Stimulated activated naive CD4-positive, alpha-beta T cell treated with Interleukin-2 at 50 U/mL for 16 hours (primary cell): ENCODE measurements at places on chromosomes 5 and 9.

- no peak for DNase-seq
Measured at GRCh38 chr5:55051357-55051756, 27.3 kb downstream of the GZMK start.

- DNase-seq, result no peak
Measured at GRCh38 chr9:5429873-5430564, 7.7 kb downstream of the PLGRKT start.

GRCh38 chr5:154478224-154478565 is at the start of gene HAND1:
TSS of gene HAND1 (minus strand) at chr5:154478227. CDS start at chr5:154478008, 219 bp downstream.
- DNase-seq, result no peak

DNA sequence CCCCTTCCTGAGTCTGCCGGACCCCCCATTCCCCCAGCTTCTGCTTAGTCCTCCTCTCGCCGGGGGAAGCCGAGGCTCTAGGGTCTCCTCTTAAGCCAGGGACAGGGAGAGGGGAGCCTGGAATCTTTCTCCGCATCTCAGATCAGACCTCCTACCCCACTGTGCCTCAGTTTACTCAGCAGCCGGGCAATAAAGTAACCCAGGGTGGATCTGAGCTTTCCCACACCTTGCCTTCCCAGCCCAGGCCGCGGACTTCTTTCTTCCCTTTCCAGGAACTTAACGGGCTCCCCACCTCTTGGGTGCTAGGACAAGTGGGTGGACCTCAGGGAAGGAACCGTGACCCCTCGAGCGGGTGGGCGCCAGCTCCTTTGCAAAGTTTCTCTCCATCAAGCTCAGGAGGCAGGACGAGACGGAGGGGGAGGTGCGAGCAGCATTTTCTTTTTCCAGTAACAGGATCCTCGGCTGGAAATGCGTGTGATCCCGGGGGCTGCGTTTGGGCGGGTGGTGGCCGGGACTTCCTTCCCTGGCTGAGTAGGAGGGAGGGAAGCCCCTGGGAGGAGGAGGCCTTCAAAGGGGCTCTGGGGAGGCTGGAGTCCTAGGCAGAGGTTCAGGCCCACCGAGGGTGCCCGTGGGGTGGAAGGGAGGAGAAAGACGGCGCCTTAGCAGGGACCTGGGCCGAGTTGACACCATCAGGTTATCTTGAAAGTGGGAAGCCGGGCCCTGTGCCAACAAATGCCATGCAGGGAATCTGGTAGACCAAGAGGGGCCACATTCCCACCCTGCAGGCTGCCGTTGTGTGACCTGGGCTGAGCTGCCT is 795 bp downstream of the DAB2IP start:
- DNase-seq, result no peak

DNA sequence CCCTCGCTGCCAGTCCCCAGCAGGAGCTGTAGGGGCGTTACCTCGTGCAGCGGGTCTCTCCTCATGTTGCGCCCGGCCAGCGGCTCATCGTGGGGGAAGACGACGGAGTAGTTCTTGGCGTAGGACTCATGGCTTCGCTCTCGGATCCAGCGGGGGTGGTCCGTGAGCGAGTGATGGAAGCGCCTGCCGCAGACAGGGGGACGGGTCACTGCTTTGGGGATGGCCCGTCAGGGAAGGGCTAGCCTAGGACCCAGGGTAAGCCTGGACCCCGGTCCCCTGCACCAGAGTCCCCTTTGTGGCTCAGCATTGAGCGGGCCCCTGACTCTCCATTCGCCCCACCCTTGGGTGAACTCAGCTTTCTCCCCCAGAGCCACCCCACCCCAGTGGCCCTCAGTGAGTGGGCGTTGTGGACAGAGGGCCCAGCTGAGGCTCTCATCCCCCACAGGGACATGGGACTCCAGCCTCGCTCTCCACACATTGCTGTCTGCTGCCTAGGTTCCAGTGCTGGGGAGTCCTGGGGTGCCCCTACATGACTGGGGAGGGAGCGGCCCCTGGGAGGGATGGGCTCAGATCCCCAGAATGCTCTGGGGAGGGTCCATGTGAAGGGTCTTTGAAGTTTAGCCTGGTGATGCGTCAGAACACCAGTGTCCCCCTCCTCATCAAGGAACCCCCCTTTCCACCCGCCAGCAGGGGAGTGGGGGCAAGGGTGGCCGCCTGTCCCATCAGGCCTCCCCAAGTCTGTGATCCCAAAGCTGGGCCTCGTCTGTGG is 29.7 kb downstream of the SARDH start:
- DNase-seq, result no peak

- DNase-seq, result no peak
Measured at GRCh38 chr9:90249094-90249493, 393.5 kb downstream of the DIRAS2 start.

- no peak for DNase-seq
Measured at GRCh38 chr5:177189416-177189815, 55.8 kb downstream of the NSD1 start.

GRCh38 chr9:121745396-121745695 is 93.9 kb downstream of the DAB2IP start:
- no peak for DNase-seq

GRCh38 chr5:132321109-132321721 is 27.0 kb downstream of the SLC22A4 start:
- no peak for DNase-seq

DNA sequence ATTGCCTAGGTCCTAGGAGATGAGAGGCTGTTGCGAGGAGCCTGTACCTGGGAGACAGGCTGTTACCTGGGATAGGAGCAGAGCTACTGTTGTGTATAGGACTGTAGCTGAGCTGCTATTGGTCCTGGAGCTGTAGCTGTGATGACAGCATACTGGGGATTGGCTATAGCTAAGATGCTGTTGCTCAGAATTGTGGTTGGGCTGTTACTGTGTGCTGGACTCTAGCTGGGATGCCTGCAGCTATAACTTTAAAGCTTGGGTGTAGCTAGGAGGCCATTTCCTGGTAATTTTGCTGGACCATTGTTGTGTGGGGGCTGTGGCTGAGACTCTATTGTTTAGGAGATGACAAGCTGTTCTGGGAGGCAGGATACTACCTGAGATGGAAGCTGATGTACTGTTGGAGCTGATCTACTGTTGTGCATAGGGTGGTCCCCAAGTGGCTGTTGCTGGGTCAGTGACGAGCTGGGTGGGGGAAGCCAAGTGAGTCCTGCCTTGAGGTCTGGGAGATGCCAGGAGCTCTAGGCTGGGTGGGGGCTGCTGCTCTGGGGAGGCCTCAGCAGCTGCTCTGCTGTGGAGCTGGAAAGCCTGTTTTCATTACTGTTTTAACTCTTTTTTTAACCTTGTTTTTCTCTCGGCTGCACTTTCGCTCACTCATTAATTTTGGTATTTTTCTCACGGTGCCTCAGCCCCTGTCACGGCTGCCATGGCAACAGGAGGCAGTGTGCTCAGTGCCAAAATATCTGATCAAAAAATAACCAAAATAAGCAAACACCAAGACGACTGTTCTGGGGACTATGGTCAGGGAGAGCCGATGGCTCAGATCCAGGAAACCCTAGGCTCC is 3.0 kb upstream of the PCDH1 start:
- no peak for DNase-seq

DNA sequence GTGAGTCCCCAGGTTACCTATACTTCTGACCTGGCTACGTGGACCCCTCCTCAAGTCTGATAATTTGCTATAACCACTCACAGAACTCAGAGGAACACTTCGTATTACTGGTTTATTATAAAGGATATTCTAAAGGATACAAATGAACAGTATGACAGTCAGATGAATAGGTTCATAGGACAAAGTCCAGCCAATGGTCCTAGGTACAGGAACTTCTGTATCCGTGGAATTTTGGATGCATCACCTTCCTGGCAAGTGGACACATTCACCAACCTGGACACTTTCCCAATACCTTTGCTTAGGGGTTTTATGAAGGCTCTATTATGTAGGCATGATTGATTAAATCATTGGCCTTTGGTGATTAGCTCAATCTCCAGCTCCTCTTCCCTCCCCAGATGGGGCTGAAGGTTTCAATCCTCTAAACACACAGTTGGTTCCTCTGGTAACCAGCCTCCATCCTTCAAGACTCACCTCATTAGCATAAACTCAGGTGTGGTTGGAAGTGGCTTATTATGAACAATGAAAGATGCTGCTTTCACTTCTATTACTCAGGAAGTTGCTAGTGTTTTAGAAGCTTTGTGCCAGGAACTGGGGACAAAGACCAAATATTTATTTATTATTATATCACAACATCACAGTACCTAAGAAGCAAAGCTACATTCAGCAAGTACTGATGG is 149.6 kb upstream of the ELL2 start:
- DNase-seq, result no peak

- DNase-seq, result no peak
Measured at GRCh38 chr9:89356782-89357181, 38.5 kb downstream of the SECISBP2 start.

- no peak for DNase-seq
Measured at GRCh38 chr5:146466521-146467349, 19.6 kb downstream of the TCERG1 start.

GRCh38 chr9:89606624-89607311 is 2.0 kb downstream of the GADD45G start:
- DNase-seq, result peak; percentile 17

- DNase-seq, result no peak
Measured at GRCh38 chr5:117982691-117983090, 1005.7 kb downstream of the DTWD2 start.

- no peak for DNase-seq
Measured at GRCh38 chr5:111439473-111440075, 72.8 kb downstream of the STARD4 start.

DNA sequence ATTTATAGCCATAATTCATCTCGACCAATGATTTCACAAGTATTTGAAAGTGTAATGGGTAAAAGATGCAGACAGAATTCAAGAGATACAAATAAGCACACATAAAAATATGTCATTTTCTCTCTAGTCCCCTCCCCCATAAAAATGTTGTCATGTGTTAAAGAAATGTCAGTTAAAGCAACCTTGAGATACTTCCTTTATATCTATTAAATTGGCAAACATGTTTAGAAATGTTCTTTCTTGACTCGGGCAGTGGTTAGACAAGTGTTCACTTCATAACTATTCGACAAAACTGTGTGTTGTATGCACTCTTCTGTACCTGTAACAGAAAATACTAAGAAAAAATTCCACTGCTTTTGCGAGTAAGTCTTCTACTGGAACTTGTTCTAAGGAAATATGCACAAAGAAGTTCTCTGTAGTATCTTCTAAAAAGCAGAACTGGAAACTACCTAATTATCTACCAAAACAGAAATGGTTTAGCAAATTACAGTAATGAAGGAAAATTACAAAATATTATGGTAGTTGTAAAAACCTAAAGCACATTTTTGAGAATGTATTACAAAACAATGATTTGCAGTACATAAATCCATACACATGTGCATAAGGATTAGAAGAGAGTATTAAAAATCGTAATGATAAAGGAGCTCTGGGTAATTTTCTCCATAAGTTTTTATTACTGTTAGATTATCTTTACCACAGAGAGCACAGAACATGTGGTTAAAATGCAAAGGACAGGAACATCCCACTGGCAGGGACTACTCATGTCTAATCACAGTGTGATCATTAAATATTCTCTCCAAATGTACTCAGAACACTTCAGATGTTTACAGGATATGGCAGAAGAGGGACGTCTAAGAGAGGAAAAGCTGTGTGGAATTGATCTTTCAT is 35.9 kb downstream of the FBXW2 start:
- no peak for DNase-seq

DNA sequence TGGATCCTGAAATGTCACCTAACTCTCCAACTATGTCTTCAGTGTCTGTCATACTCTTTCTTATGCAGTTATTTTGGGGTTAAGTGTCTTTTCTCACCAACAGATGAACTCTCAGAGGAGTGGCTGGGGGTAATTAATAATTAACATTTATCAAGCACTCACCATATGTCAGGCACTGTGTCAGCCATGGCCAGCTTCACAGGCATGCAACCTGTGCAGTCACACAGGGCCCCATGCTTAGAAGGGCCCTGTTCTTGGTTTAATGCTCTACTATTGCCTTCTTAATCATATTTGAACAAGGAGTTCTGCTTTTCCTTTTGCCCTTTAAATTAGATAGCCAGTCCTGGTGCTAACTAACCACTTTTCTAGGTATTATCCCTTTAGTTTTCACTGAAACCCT is 3.4 kb upstream of the GRPEL2 start:
- no peak for DNase-seq

- no peak for DNase-seq
Measured at GRCh38 chr9:103811462-103811861, 282.6 kb upstream of the SMC2 start.

DNA sequence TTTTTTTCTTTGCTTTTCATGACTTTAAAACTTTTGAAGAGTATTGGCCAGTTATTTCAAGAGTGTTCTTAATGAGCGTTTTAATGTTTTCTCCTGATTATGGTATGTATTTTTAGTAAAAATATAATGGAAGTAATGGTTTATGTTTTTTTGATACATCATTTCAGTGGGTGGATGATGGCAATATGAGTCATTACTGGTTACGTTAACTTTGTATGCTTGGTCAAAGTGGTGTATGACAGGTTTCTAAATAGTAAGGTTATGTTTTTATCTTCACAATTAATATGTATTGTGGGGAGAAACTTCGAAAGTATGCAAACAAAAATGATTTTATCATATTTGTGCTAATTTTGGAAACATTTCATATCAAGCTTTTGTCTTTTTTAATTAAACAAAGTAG is 176.7 kb upstream of the PRDM9 start:
- no peak for DNase-seq
